ENCODE measurements at places on chromosomes 6 and 20.

DNA sequence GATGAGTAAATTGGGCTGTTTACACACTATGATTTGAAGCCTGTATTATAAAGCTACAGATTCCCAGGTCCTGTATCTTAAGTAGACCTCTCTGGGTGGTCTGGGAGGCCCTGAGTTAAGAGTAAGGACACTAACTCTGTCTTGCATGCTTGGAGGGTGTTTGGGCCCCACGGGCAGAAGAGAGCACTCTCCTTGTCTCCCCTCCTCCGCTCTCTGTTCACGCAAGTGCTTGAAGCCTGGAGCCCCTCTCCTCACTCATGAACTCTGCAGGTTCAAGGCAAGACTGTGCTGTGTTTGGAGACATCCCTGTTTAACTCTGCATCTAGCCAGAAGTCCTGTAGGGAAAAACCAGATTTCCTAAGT, 154.0 kb downstream of the ZDHHC14 start:
- DNase-seq: no peak
- H3K36me3 ChIP-seq: no peaks in the 10 kb centered on the region
- H3K27me3 ChIP-seq: no peaks in the 10 kb centered on the region
- H3K27ac ChIP-seq: no peak overlapping the region
- H3K4me1 ChIP-seq: peaks cover 23% of the 10 kb centered on the region

- peaks cover 6% of the 10 kb centered on the region for H3K4me1 ChIP-seq
- H3K27me3 ChIP-seq: no peaks in the 10 kb centered on the region
- H3K27ac ChIP-seq: no peak overlapping the region
- no peak for DNase-seq
- no peak overlapping the region for H3K4me3 ChIP-seq
- peaks cover 9% of the 10 kb centered on the region for H3K36me3 ChIP-seq
Observed at GRCh38 chr6:156808287-156808686, 31.1 kb downstream of the ARID1B start.

DNA sequence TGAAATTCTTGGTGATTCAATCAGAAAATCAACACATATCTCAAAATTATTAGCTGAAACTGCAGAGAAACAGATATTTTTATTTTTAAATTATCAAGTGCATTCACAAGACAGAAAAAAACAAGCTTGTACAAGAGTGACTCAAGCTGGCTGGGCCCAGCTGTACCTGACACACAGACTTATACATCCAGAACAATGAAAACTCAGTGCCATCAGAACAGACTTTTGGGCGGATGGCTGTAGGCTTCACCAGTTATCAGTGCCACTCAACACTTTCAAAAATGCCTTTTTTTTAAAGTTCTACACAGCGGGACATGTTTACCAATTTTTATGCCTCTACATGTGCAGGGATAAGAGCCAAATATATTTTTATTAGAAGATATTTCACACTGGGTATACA, 102.8 kb downstream of the MYB start:
- H3K27ac ChIP-seq: no peak overlapping the region
- no peaks in the 10 kb centered on the region for H3K4me1 ChIP-seq
- H3K4me3 ChIP-seq: no peak overlapping the region
- no peaks in the 10 kb centered on the region for H3K27me3 ChIP-seq

- peak overlapping the region; percentile 19 for H3K27ac ChIP-seq
- H3K36me3 ChIP-seq: no peaks in the 10 kb centered on the region
- H3K4me1 ChIP-seq: peaks cover 10% of the 10 kb centered on the region
- no peak for DNase-seq
- no peaks in the 10 kb centered on the region for H3K27me3 ChIP-seq
Observed at GRCh38 chr6:19327661-19328060, 509.5 kb upstream of the ID4 start.

- no peaks in the 10 kb centered on the region for H3K27me3 ChIP-seq
- H3K4me3 ChIP-seq: peak overlapping the region; percentile 47
- peaks cover 22% of the 10 kb centered on the region for H3K4me1 ChIP-seq
- DNase-seq: no peak
- H3K27ac ChIP-seq: peak overlapping the region; percentile 95
- peaks cover 62% of the 10 kb centered on the region for H3K36me3 ChIP-seq
Observed at GRCh38 chr6:30913721-30914075, 340 bp upstream of the VARS2 start.

GRCh38 chr6:158645064-158646022, 800 bp upstream of the DYNLT1 start:
- H3K27ac ChIP-seq: peak overlapping the region; percentile 98
- peaks cover 3% of the 10 kb centered on the region for H3K36me3 ChIP-seq
- peaks cover 24% of the 10 kb centered on the region for H3K4me1 ChIP-seq
- no peak for DNase-seq
- H3K27me3 ChIP-seq: no peaks in the 10 kb centered on the region

DNA sequence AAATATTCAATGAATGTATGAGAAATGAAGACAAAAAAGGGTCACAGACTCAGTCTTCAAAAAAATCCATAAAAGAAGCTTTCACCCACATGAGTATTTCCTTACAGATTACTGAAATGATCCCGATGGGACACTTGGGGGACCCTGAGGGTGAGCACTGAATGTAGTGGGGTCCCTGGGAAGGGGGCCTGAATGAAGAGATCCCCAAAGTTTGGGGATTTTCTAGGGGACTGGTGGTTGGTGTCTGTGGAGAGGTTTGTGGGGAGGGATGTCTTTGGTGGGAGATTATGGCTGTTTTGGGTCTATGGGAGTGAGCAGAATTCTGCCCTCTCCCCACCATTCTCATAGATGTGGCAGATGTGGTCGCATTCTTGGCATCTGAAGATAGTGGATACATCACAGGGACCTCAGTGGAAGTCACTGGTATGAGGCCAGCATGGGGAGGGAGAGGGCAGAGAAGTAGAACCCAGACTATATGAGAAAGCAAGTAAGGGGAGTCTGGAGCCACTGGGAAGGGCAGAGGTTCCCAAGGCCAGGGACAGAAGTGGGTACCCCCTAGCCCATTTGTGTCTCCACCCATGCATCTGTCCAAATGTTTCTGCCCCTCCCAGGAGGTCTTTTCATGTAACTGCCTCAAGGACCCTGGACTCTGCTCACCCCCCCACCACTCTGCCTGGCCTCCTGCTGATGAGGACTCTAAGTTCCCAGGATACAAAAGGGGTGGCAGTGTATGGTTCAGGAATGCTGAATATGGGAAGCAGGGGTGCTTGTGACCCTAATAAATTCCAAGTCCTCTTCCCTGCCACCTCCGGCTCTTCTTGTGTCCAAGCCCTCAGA, 1.8 kb downstream of the HSD17B8 start:
- H3K36me3 ChIP-seq: peaks cover 42% of the 10 kb centered on the region
- H3K4me1 ChIP-seq: peaks cover 43% of the 10 kb centered on the region
- DNase-seq: no peak
- H3K27me3 ChIP-seq: no peaks in the 10 kb centered on the region

GRCh38 chr20:31781945-31782344, 37.2 kb upstream of the MYLK2 start:
- H3K27ac ChIP-seq: no peak overlapping the region
- no peaks in the 10 kb centered on the region for H3K27me3 ChIP-seq
- no peak overlapping the region for H3K4me3 ChIP-seq
- no peaks in the 10 kb centered on the region for H3K4me1 ChIP-seq

- no peaks in the 10 kb centered on the region for H3K27me3 ChIP-seq
- peaks cover 4% of the 10 kb centered on the region for H3K36me3 ChIP-seq
- DNase-seq: no peak
- no peak overlapping the region for H3K27ac ChIP-seq
- no peak overlapping the region for H3K4me3 ChIP-seq
Observed at GRCh38 chr6:108348655-108349349, 53.9 kb downstream of the AFG1L start.

DNA sequence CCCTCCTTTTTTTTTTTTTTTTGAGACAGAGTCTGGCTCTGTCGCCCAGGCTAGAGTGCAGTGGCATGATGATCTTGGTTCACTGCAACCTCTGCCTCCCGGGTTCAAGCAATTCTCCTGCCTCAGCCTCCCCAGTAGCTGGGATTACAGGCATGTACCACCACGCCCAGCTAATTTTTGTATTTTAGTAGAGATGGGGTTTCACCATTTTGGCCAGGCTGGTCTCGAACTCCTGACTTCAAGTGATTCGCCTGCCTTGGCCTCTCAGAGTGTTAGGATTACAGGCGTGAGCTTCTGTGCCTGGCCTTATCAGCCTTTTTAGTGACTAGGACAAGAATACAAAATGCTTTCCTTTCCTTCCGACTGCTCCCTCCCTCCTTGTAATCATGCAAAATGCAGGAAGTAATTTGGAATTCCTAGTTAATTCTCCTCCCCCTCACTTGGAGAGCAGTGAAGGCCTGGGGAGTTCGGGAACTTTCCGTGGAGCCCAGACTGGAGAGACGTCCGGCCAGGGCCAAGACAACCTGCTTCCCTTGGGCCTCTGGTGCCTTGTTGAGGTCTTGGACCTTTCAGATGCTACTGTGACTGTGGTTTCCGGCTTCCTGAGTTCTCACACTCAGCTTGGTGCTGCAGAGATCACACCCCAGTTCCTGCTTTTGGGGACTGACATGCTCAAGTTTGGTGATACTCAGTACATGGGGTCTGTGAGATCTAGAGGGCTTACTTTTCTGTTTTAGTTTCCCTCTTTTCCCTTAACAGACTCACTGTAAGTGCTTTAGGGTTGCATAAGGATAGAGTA, 3.9 kb upstream of the PHF20 start:
- no peaks in the 10 kb centered on the region for H3K36me3 ChIP-seq
- peaks cover 21% of the 10 kb centered on the region for H3K4me1 ChIP-seq
- peak; percentile 39 for DNase-seq
- H3K27ac ChIP-seq: peak overlapping the region; percentile 99

DNA sequence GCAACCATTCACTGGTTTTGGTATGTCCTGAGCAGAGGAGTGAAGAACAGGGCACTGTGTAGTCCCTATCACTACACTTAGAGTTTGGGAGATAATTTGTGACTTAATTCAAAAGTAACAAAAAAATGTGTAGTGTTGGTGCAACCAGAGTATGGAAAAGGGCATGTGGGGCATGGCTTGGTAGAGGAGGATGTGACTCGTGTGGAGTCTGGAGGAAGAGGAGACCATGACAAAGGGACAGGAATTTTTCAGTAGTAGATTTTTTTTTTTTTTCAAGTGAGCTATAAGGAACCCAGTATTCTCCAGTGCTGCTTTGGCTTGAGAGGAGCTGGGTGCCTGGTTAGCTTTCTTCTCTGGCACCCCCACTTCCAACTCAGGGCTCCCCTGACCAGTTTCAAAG, 5.1 kb downstream of the MTRES1 start:
- no peaks in the 10 kb centered on the region for H3K27me3 ChIP-seq
- DNase-seq: no peak
- no peak overlapping the region for H3K27ac ChIP-seq

- no peak overlapping the region for H3K27ac ChIP-seq
- no peak for DNase-seq
- H3K4me3 ChIP-seq: no peak overlapping the region
- no peaks in the 10 kb centered on the region for H3K36me3 ChIP-seq
- H3K4me1 ChIP-seq: no peaks in the 10 kb centered on the region
Observed at GRCh38 chr6:8462694-8463093, 27.3 kb upstream of the SLC35B3 start.

- no peak overlapping the region for H3K27ac ChIP-seq
- no peaks in the 10 kb centered on the region for H3K4me1 ChIP-seq
- H3K4me3 ChIP-seq: no peak overlapping the region
Observed at GRCh38 chr20:24479106-24479505, 9.7 kb downstream of the SYNDIG1 start.

GRCh38 chr6:44304282-44305199, 8.6 kb downstream of the AARS2 start:
- H3K27ac ChIP-seq: no peak overlapping the region
- no peak for DNase-seq
- peaks cover 42% of the 10 kb centered on the region for H3K36me3 ChIP-seq
- no peak overlapping the region for H3K4me3 ChIP-seq
- H3K4me1 ChIP-seq: no peaks in the 10 kb centered on the region

DNA sequence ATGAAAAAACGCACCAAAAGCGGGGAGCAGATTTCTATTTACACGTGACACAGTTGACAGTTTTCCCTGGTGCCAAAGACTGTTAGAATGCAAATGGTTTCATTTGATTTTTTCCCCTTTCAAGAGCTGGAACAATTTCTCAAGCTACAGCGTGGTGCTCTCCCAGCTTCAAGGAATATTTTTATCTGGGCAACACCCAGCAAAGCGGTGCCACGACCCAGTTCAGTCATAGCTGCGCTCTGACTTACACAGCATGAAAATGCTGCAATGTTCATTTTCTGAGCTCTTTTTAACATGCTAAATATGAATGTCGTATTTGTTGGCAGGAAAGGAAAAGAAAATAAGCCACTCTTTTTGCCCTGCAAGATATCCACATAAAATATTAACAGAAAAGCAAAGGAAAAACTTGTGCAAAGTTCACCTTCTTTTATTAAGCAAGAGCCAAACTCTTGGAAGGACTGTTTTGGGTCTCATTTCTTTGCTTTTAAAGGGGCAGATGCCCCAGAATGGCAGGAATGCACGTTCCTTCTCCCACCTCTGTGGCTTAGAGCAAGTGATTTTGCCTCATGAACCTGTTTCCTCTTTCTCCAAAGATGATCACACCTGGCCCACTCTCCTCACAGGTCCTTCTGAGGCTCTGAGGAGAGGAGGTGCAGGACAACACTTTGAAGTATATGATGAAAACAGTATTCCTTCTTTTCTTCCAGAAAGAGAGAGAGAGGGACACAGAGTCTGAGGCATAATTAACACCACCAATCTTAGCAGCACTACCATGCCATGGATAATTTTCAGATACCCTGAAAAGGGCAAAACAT, 47.0 kb downstream of the TTI1 start:
- DNase-seq: no peak
- H3K27me3 ChIP-seq: no peaks in the 10 kb centered on the region
- H3K27ac ChIP-seq: peak overlapping the region; percentile 49
- peaks cover 19% of the 10 kb centered on the region for H3K4me1 ChIP-seq
- no peaks in the 10 kb centered on the region for H3K36me3 ChIP-seq
- no peak overlapping the region for H3K4me3 ChIP-seq

- H3K27ac ChIP-seq: no peak overlapping the region
- peaks cover 9% of the 10 kb centered on the region for H3K4me1 ChIP-seq
- no peaks in the 10 kb centered on the region for H3K36me3 ChIP-seq
- H3K27me3 ChIP-seq: no peaks in the 10 kb centered on the region
- no peak overlapping the region for H3K4me3 ChIP-seq
Observed at GRCh38 chr6:72418495-72418894, 203.4 kb upstream of the KCNQ5 start.

- H3K4me1 ChIP-seq: no peaks in the 10 kb centered on the region
- no peak overlapping the region for H3K27ac ChIP-seq
- DNase-seq: no peak
- H3K36me3 ChIP-seq: no peaks in the 10 kb centered on the region
- no peaks in the 10 kb centered on the region for H3K27me3 ChIP-seq
- no peak overlapping the region for H3K4me3 ChIP-seq
Observed at GRCh38 chr20:42895020-42895419, 294.7 kb downstream of the PTPRT start.

DNA sequence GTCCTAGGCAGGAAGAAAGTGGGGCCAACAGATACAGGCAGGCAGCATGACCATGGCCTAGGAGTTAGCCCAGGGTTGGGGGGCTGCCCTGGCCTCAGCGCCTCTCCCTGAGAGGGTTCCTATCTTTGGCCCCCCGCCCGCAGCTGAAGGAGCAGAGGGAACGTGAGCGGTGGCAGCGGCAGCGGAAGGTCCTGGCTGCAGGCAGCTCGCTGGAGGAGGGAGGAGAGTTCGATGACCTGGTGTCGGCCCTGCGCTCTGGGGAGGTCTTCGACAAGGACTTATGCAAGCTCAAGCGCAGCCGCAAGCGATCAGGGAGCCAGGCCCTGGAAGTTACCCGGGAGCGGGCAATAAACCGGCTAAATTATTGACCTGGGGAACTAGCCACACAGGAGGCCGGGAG, 32.6 kb downstream of the MOCS1 start:
- DNase-seq: no peak
- H3K27ac ChIP-seq: peak overlapping the region; percentile 14
- H3K4me3 ChIP-seq: no peak overlapping the region
- no peaks in the 10 kb centered on the region for H3K36me3 ChIP-seq
- H3K4me1 ChIP-seq: no peaks in the 10 kb centered on the region
- H3K27me3 ChIP-seq: no peaks in the 10 kb centered on the region
